ENCODE measurements at places on chromosomes 2 and 18.
A peak's percentile ranks its signal among the peaks of the same experiment; 100 is the strongest.

- DNase-seq, result no peak
These were observed 508.9 kb downstream of the CNTNAP5 start for GRCh38 chr2:124534028-124534427.

GRCh38 chr2:205778356-205778755, 96.1 kb downstream of the NRP2 start:
- DNase-seq, result no peak

- DNase-seq, result peak; percentile 16
These were observed 35.5 kb downstream of the ITGA6 start for GRCh38 chr2:172462849-172463381.

- no peak for DNase-seq
These were observed 366.9 kb downstream of the EPHA4 start for GRCh38 chr2:221205103-221205673.

DNA sequence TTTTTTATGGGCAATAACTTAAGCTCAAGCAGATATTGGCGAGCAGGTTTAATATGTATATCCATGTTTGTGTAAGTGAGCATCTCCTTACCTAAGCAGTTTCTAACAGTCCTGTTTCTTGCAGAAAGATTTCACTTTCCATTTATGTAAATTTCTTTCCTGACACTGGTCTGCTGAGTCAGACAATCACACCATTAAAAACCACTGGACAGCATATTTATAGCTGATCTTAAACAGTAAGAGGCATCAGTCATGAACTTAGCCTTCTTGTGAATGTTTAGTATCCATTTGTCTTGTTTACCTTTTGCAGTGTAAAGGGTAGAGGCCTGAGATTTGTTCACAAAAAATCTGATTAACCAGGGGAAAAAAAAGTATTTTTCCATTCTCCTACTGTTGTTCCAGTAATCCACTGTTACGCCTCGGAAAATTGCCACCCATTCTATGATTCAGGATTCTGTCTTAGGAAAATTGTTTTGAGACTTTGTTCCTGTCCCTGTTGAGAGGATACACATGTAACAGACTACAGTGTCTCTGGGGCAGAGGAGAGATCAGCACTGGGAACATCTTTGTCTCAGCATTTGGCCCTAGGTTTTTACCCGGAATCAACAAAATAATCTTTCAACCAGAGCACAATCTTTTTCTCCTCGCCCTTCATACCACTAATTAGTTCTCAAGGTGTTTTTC, 521.0 kb upstream of the NRP2 start:
- DNase-seq, result no peak

DNA sequence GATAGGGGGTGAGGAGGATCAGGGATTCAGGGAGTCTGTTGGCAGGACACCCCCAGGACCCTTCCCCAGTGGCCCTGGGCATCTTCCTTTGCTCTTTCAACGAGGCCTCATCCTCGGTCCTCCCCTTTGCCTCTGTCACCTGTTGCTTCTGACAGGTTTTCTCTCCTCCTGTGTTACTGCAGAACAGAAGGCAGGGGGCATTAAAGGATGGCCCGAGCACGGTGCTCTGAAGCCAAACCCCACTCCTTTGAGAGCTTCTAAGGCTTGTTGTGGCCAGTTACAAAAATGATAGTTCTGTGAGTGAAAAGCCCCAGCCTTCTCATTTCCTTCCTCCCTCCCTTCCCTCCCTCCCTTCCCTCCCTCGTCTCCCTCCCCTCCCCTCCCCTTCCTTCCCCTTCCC, 82.5 kb downstream of the THNSL2 start:
- DNase-seq, result no peak

- DNase-seq, result no peak
These were observed 1.1 kb upstream of the GBX2 start for GRCh38 chr2:236169151-236169721.

- DNase-seq, result no peak
These were observed 81.2 kb downstream of the ORC4 start for GRCh38 chr2:147939313-147939712.

- DNase-seq, result no peak
These were observed 182.5 kb upstream of the NXPH2 start for GRCh38 chr2:138962686-138963085.

GRCh38 chr2:225488743-225489142, 89.2 kb downstream of the NYAP2 start:
- no peak for DNase-seq

- no peak for DNase-seq
These were observed 264.3 kb upstream of the RASGRP3 start for GRCh38 chr2:33212151-33212550.

DNA sequence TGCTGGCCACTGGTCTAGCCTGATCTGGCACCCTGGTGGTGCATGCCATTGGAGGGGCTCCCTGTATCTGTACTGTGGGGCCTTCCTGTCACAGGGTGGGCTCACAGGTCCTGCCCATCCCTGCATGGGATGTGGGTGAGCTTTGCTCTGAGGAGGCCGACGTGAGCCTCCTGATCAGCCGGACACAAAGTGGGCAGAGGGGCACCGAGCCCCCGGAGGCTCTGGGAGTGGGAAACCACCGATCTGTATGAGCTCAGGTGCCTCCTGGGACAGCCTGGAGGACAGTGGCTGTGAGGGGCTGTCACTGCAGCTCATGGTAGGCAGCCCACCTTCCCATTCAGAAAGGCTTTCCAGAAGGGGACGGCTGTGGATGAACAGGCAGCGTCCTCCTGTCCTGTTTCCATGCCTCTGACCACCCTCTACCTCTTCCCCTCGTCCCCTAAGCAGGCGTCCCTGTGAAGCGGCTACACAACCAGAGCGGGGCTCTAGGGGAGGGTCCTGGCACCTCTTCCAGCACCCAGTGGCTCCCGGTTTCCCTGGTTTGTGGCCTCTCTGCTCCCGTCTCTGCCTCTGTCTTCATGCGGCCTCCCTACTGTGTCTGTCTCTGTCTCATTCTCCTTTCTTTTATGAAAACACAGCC, 112.5 kb upstream of the OTOS start:
- no peak for DNase-seq

- no peak for DNase-seq
These were observed 488.3 kb downstream of the CCDC85A start for GRCh38 chr2:56671973-56672569.

GRCh38 chr2:225725726-225726125, 326.2 kb downstream of the NYAP2 start:
- no peak for DNase-seq

- no peak for DNase-seq
These were observed 104.3 kb downstream of the PKP4 start for GRCh38 chr2:158561054-158561453.

GRCh38 chr18:13574761-13575160, 151.6 kb downstream of the FAM210A start:
- DNase-seq, result no peak

- DNase-seq, result no peak
These were observed 2.0 kb downstream of the FMNL2 start for GRCh38 chr2:152336854-152337510.

GRCh38 chr2:30026091-30027055, 105.0 kb upstream of the ALK start:
- no peak for DNase-seq

- no peak for DNase-seq
These were observed 742.7 kb upstream of the ACVR2A start for GRCh38 chr2:147101941-147102790.

- no peak for DNase-seq
These were observed 49.2 kb downstream of the TRPM8 start for GRCh38 chr2:233966388-233966787.

GRCh38 chr2:62741954-62742722, 36.6 kb downstream of the EHBP1 start:
- DNase-seq, result no peak

GRCh38 chr2:39623917-39624316, 41.8 kb upstream of the TMEM178A start:
- DNase-seq, result no peak

DNA sequence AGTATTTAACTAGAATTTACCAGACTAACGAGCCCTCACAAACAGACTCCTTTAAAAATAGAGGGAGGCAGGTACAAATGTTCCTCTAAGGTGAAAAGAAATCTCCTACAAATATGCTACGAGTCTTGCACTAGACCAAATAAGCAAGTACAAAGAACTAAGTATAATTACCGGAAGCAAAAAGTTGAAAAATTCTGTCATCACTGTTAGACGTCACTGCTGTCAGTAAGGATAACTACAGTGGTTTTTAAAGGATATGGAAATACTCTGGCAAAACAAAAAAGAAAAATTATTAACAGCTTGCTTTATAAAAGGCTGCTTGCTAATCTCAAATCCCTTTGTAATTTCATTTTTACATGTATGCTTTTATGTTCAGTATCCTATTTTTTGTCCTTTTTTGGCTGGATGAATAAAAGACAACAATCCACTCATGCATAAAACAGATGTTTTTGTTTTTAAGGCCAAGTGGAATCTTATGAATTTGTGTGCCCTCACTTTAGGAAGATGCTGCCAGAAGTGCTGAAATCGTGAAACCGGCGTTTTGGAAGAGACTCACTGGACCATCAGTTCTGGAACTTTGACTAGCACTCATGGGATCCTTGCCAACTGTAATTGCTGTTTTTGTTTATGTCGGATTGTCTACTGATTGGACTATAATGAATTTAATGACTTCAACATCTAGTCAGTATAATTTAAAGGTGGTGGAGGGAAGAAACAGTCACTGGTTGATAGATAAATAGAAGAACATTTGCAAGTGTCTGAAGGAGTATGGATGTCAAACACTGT, 6.7 kb downstream of the ZNF521 start:
- DNase-seq, result no peak

GRCh38 chr2:224584785-224585210, 365 bp downstream of the CUL3 start:
- DNase-seq, result peak; percentile 27

Data from RCC 7860 (cell line).